Naive thymus-derived CD8-positive, alpha-beta T cell (primary cell): ENCODE measurements at places on chromosomes 2 and 18.

GRCh38 chr2:233821709-233822100 is 32.6 kb downstream of the HJURP start:
- no peak for DNase-seq

- no peak for DNase-seq
Measured at GRCh38 chr2:142220239-142220638, 89.4 kb upstream of the LRP1B start.

DNA sequence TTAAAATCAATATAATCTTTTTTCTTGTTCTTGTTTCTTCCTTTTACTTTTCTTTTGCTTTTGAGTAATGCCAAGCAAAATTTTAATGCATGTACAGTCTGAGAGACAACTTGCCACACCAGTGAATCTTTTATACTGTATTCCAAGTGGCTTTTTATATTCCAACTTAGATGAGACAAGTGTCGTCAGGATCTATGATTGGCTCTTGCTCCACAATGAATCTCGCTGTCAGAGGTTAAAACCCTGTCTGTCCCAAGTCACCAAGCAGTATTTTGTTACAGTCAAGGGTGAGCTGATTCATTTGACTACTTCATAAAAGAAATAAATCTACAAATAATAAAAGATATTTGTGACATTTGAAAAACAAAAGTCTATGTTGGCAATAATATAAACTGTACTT is at the start of gene MSTN:
Gene MSTN, minus strand, starts transcription at position 129 of the 400 bp plus-strand sequence. CDS start 133 bp downstream, outside the sequence.
- DNase-seq: no peak

- DNase-seq: no peak
Measured at GRCh38 chr2:233912691-233913423, 4.3 kb upstream of the TRPM8 start.

GRCh38 chr2:21811541-21811940 is 687.8 kb downstream of the TDRD15 start:
- no peak for DNase-seq

- no peak for DNase-seq
Measured at GRCh38 chr2:210541290-210541902, 15.0 kb upstream of the CPS1 start.

DNA sequence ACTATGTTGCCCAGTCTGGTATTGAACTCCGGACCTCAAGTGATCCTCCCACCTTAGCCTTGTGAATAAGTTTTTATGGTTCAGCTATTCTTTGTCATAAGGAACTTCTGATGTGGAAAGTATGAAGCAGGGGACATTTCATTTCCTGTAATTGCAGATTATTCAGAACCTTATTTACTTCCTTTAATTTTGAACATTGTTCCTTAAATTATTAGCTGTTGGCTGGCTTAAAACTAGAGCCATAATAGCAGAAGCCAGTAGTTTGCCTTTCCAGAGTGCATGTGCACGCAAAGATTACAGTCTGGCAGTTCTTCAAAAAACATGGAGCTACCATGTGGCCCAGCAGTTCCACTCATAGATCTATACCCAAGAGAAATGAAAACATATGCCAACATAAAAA is 53.1 kb downstream of the PMS1 start:
- no peak for DNase-seq

DNA sequence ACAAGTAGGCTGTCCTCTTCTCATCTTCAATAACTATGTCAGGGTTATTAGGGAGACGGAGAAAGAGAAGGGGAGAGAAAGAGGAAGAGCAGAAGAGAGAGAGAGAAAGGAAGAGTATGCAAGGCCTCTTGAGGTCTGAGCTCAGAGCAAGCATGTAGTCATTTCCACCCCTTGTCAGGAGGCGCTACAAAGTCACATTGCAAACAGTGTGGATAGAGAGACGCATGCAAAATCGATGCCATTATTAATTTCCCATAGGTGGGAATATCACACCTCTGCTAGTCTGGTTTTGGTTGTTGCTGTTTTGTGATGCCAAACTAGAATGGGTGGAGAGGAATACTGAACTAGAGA is 24.2 kb upstream of the SERPINE2 start:
- no peak for DNase-seq

DNA sequence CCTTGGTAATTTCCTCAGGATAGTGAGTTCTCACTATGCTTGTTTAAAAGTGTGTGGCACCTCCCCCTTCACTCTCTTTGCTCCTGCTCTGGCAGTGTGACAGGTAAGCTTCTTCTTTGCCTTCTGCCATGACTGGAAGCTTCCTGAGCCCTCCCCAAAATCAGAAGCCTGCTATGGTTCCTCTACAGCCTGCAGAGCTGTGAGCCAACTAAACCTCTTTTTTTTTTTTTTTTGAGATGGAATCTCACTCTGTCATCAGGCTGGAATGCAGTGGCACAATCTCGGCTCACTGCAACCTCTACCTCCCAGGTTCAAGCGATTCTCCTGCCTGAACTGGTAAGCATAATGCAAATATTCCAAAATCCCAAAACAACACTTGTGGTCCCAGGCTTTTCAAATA is 80.0 kb downstream of the SOWAHC start:
- no peak for DNase-seq

DNA sequence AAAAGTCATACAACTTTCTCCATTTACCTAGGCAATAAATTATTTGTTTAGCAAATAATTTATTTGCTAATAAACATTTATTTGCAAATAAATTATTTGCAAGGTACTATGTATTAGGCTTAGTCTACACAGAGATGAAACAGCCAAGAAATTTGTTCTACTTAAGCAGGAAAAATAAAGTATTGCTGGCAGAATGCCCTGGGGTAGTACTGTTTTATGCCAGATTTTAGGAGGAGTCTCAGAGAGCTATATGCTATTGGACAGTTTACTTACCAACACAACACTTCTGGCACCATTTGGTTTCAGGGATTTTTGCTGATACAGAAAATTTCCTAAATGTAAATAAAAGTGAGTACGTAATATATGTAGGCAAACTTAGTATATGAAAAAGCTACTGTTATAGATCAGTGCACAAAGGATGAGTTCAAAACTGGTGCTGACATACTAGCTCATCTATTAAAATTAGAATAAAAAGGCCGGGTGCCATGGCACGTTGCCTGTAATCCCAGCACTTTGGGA is 23.2 kb upstream of the CDKL4 start:
- no peak for DNase-seq

DNA sequence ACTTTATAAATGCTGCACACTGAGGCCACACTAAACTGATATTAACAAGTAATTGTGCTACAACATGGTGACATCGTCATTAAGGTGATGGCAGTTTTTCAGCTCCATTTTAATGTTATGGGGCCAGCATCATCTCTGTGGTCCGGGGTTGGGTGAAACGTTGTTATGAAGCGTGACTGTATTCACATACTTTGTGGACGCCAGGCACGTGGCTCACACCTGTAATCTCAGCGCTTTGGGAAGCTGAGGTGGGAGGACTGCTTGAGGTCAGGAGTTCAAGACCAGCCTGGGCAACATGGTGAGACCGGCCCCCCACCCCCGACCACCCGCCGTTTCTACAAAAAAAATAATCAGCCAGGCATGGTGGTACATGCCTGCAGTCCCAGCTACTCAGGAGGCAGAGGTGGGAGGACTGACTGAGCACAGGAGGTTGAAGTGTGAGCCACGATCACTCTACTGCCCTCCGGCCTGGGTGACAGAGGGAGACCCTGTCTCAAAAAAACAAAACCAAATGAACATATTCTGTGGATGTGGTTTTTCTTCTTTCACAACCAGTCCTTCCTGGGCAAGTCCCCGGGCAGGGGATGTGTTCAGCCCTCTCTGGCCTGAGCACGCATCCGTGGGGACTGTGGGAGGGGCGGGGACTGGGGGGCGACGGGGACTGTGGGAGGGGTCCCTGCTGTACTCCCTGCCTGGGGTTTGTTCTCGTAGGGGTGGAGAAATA is 12.9 kb upstream of the GAL3ST2 start:
- no peak for DNase-seq

DNA sequence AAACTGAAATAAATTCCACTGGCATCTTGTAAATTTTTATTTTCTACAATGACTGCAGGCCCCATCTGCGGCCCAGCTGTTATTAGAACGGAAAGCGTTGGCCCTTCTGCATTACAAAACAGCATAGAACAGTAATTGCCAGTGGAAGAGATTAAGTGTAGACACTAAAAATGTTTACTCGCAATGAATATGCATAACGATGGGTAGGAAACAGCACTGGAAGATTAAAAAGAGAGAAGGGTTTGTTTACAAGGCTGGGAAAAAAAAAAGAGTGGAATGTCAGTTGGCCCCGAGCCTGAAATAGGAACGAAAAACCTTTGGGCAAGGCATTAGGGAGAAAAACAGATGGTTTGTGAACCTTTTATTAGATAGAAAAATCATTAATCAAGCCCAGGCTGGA is 275.9 kb upstream of the TCF4 start:
- no peak for DNase-seq

GRCh38 chr18:36833120-36833519 is 4.2 kb downstream of the KIAA1328 start:
- DNase-seq: no peak

- no peak for DNase-seq
Measured at GRCh38 chr2:100178085-100178788, 35.8 kb upstream of the AFF3 start.

- no peak for DNase-seq
Measured at GRCh38 chr2:143608758-143609157, 479.5 kb downstream of the ARHGAP15 start.

- DNase-seq: no peak
Measured at GRCh38 chr2:99675130-99675661, 185.4 kb upstream of the REV1 start.

- no peak for DNase-seq
Measured at GRCh38 chr18:35817604-35818352, 154.7 kb upstream of the RMP24 start.

DNA sequence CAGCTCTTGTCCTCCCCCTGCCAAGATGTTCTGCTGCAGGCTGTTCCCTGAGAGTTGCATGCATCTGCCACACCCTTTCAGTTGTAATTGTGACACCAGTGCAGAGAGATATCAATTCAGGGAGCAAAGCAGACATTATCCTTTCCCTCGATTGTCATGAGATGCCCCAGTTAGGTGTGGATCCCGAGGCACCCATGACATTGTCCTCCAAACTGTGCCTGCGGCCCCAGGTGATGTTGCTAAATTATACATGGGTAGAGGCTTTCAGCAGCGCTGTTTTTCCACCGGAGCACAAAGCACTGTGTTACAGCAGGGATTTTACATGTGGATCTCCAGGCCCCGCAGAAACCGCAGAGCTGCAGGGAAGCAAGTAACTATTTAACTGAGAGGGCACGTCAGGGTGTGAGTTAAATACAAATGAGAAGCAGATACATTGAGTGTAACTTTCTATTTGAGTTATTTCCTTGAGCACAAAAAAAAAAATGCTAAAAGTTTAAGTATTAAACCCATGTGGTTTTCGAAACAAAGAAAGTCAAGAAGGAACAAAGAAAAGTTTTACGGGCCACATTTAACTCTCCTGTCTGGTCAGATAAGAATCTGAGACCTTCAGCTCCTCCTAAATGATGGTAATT is 90.3 kb upstream of the BCL2L11 start:
- DNase-seq: no peak

DNA sequence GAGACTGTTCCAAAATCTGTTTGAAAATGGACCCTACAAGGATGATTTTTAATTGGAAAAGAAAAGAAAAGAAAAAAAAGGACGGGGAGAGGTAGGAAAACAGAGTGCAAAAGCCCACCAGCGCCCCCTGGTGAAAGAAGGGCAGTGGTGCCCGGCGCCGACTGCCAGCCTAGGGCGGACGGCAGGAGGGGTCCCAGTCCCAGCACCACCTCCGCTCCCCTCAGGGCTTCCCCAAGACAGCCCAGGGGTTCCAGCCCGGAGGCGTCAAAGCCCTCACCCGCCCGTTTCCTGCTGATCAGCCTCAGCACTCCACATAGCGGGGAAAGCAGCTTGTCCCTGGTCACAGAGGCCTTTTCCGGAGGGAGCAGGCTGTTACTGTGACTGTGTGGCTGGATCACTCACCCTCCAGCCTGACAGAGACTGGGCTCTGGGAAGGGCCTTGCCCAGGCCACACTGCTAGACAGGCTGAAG is 213.9 kb downstream of the TFCP2L1 start:
- DNase-seq: no peak

DNA sequence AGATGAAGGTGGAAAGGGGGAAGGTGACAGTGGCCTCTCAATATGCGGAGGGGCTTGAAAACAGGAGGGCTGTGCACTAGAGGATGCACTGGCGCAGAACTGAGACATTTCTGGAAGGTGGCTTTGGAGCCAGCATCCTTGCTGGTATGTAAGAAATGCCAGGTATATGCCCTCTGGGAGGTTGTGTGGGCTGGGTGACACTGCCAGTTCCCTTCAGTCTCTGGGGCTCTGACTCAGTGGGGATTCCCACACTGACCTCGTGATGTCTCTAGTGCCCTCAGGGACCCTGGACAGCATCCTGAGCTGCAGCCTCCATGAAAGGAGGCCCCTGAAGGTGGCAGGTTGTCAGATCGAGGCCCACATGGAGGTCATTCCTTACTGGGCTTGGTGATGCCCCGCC is 74.0 kb downstream of the AGAP1 start:
- no peak for DNase-seq

GRCh38 chr2:35803126-35803525 is 552.5 kb upstream of the CRIM1 start:
- DNase-seq: no peak

- no peak for DNase-seq
Measured at GRCh38 chr18:40366521-40366920, 1588.5 kb upstream of the PIK3C3 start.

- DNase-seq: no peak
Measured at GRCh38 chr18:61225336-61225735, 107.9 kb upstream of the CDH20 start.

DNA sequence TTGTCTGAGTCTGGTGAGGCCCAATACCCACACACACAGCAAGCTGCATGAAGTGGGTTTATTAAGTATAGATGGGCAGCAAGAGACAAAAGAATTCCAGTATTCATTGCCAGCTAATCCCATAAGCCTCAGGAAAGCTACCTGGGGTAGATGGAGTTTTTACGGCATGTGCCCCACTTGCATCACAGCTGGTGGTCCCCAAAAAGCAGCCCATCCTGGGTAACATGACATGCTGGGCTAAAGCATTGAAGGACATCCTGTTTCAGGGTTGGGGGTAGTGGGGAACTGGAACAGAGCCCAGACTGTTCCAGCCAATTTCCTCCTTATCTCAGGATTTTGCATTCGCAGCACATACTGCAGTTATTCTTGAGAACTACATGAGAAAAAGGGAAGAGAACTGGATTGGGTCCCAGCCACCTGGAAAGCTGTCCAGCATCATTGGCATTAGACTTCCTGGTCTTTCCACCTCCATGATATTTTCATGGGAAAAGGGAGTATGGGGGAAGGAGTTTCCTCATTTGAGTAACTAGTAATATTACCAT is 240.1 kb upstream of the MMADHC start:
- DNase-seq: no peak

GRCh38 chr2:65432227-65433190 is at the start of gene SPRED2:
SPRED2 (minus strand) TSS chr2:65432599; CDS start chr2:65431987, 612 bp downstream.
- peak; percentile 33 for DNase-seq

DNA sequence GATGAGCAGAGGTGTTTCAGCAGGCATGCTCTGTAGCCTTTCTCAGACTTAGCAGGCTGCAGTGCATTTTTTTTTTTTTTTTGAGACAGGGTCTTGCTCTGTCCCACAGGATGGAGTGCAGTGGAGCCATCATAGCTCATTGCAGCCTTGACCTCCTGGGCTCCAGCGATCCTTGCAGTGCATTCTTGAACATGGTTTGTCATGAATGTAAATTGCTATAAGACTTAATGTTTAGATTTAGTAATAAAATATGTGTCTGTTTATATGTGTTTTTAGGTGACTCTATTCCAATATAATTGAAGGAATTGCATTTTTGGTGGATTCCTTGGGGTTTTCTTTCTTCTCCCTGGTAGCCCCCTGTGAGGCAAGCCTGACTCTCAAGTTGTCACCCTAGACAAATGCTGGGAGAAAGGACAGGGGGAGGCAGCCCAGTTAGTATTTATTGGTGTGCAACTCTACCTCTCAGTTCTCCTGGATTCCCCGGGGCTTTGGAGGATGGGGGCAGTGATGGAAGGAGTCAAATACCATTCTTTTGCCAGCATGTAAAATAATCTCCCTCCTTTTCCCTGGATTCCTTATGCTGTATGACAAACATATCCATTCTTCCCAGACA is 22.7 kb downstream of the LYPD6B start:
- DNase-seq: no peak
